HS-5 (cell line): ENCODE measurements at places on chromosomes 1 and 21.

DNA sequence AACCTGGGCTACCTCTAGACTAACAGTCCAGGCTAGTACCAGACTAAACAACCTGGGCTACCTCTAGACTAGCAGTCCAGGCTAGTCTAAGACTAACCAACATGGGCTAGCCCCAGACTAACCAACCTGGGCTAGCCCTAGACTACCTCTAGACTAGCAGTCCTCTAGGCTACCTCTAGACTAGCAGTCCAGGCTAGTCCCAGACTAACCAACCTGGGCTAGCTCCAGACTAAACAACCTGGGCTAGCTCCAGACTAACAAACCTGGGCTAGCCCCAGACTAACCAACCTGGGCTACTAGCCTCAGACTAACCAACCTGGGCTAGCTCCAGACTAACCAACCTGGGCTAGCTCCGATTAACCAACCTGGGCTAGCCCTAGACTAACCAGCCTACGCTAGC lies 2.0 kb downstream of the TFF2 start:
- no peak for DNase-seq

DNA sequence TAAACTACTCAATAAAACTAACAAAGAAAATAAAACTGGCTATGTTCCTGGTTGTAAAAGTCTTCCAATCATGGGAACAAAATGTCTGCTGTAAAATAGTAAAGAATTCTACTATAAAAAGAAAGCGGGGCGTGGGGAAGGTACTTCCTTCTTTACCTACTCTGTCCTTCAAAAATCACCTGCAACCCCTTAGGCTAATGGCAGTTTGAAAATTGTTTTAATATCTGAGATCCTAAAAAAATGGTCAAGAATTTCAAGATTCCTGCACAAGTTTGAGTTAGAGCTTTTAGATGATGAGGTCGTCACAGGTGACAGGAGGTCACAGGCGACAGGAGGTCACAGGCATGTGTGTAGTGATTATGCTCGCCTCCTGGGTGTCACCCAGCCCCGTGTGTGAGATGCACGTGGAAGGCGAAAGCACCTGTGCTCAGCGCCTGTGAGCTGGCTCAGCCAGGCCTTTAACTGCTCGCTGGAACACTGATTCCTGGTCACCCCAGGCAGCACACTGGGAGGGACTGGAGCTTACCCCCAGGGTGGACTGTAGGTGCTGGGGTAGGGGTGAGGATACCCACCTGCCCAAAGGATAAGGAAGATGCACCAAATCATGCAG lies 18.6 kb upstream of the TMPRSS2 start:
- DNase-seq: no peak

DNA sequence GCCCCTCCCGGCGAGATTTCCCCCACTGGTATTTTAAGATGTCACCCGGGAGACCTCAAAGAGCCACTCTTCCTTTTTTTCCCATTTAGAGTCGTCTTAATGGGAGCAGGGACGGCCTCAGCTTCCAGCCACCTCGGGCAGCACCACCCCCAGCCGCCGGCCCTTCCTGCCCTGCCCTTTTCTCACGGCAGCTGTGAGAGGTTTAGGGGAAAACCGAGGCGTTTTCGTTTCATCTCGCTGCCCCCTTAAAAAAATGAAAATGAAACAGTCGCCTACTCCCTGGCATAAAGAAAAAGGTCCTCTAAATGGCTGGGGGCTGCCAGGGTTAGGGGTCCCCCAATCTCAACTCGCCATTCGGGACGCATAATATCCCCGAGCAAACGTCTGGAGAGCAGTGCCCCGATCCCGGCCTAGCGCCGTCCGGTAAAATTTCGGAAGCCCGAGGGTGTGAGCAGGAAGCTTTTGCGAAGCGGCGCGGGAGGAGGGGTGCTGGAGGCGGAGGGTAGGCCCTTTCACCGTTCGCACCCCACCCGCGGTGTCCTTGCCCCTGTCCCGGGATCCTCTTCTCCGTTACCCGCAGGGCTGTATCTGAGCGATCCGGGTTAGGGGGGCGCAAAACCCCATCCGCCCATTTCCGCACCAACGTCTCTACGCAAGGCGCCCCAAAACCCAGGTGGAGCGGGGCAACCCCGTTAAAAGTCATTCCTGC lies 1.2 kb downstream of the RUNX3 start:
- DNase-seq: no peak

GRCh38 chr1:25355841-25356395 lies 17.8 kb downstream of the TMEM50A start:
- DNase-seq: no peak

DNA sequence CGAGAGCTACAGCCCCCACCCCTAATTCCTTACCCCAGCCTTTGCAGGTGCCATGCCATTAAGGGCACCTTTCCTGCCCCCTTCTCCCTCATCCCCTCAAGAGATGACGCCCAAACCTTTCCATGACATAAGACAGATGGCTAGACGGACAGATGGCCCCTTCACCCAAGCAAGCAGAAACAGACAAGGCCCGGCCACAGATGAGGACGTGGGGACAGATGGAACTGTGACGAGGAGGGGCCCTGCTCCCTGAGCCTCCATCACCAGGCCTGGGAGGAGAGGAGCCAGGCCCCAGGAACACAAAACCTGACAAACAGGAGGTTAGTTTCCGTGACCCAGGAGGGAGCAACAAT lies 24.7 kb upstream of the PEF1 start:
- no peak for DNase-seq

GRCh38 chr21:31750843-31751242 lies 18.9 kb upstream of the SCAF4 start:
- DNase-seq: peak; percentile 68

DNA sequence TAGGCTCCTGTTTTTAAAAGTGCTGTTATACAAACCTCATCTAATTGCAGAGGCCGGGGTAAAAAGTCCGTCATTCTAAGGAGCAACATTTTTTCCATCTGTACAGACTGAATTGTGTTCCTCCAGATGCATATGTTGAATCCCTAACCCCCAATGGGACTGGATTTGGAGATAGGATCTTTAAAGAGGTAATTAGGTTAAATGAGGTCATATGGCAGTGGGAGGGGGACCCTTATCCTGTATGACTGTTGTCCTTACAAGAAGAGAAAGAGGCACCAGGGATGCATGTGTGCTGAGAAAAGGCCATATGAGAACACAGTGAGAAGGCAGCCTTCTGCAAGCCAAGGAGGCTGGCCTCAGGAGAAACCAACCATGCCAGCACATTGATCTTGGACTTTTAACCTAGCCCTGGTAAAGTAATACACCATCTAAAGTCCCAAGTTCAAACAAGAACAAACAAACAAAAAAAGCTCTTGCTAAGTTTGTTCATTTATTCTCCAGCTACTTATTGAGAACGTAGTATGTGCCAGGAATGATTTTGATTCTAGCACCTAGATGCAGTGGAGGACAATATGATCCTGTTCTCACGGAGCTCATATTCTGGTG lies 352.4 kb downstream of the NTNG1 start:
- no peak for DNase-seq

DNA sequence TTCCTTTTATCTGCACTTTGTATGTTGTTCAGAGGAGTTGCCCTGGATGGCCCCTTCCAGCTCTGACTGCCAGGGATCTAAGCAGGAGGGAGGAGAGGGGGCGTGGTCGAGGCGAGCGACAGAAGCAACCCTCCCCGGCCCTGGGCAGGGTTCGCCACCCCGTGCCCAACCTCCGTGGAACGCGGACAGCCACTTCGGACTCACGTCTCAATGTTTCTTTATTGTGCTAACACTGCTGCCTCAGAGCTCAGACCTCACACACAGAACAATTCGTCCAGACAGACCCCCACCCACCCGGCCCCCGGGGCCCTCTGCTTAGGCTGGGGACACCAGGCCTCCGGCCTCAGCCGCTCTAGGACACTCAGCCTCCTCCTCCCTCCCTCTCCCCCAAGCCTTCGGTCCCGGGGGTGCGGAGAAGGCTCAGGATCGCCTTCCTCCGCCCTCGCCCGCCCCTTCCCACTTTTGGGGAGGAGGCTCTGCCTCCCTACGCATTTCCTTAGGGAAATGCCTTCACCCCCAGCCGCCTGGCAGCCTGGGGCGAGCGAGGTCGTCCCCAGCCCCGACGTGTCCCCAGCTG lies 8.3 kb downstream of the VSIG8 start:
- DNase-seq: no peak

GRCh38 chr1:205481218-205481617 lies 23.3 kb upstream of the CDK18 start:
- no peak for DNase-seq

GRCh38 chr1:112429749-112430148 lies 33.7 kb downstream of the CTTNBP2NL start:
- DNase-seq: no peak

GRCh38 chr1:58803858-58804257 lies 20.0 kb upstream of the JUN start:
- DNase-seq: no peak

- DNase-seq: peak; percentile 96
These were observed 19.1 kb upstream of the NRDC start for GRCh38 chr1:51897699-51898031.

DNA sequence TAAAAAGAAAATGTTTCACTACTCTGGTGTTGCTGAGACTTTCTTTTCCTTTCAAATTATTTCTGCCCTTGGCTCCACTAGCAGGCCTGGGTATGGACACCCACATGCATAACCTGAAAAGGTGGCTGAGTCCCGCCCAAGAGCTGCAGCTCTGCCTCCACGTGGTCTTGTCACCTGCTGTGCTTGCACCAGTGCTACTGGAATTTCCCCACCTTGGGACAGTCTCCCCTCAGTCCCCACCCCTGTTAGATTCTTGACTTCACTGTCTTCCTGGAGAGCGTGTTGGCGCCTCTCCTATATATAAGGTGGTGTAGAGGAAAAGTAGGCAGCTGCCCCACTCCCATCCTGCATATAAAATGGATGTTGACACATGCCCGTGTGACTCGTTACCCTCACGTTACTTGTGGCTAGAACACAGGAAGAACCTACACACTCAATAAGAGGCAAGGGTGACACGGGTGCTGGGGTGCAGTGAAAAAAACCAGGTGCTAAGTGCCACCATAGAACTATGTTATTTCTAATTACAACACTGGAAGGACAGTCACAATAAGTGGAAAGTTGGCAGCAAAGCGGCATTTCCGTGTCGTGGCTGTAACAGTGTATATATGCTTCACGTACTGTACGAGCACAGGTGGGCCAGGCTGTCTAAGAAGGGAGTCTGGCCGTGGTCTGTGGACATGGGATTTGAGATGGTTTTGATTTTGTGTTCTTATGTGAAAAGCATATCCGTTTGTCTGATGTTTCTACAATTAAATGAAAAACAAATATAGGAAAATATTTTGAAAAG lies 61.0 kb downstream of the POFUT2 start:
- peak; percentile 9 for DNase-seq

GRCh38 chr1:169347688-169348382 lies 19.8 kb downstream of the NME7 start:
- DNase-seq: no peak

DNA sequence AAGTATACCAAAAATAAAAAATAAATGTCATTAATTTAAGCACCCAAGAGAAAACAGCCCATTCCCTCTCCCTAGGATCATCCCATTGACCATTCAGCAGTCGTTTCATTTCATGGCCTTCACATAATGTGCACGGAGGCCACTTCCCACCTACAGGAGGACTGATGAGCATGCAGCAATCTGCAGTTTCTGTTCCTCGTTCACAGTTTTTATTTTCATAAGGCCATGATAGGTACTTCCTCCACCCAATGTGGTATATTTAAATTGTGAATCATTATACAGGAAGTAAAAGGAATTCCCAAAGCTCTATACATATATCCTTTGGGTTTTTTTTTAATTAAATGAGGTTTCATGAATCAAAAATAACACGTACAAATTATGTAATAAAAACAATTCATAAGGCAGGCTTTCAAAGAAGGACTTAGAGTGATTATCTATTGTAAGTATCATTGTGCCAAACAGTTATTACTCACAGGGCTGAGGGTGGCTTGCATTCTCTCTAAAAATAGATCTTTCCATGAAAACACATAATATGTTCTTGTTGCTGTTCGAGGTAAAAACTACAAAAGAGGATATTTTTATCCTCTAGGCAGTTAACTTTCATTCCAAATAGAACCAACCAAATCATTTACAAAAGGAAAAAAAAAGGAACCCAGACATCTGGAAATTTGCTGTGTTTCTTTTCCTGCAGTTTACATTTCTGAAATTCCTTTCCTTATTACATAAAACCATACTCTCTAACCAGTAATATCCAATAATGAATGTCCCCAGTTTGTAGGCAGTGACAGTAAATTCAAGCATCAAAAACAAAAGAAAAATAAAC lies 27.5 kb upstream of the SLC44A3 start:
- DNase-seq: peak; percentile 69

GRCh38 chr1:214707306-214708087 lies 104.5 kb downstream of the CENPF start:
- DNase-seq: no peak

DNA sequence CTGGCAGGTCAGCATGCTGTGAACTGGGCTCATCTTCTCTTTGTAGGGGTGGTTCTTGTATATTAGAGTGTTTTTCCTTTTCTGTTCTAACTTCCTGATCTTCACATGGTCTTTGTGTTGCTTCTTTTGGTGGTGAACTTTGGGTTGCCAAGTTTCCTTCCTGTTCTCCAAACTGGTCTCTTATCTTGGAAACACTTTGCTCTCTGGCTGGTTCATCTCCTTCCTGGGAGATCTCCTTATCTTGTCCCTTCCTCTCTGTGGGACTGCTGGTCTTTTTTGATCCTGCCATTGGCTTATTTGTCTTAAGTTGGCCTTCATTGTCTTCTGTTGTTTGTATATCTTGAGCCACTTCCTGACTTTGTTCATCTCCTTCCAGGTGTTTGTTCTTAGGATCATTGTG lies 2.1 kb downstream of the TCHHL1 start:
- DNase-seq: no peak

GRCh38 chr1:33931111-33931475 lies 67.2 kb downstream of the HMGB4 start:
- DNase-seq: no peak

DNA sequence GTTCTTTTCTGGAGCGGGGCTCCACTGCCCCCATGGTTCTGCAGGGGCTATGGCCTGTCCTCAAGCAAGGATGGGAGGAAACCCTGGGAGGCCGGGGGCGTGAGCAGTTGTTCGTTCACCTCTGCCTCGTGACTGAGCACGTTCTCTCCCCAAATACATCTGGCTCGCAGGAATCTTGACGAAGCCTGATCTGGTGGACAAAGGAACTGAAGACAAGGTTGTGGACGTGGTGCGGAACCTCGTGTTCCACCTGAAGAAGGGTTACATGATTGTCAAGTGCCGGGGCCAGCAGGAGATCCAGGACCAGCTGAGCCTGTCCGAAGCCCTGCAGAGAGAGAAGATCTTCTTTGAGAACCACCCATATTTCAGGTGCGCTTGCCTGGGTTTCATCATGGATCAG lies 15.5 kb downstream of the MX1 start:
- no peak for DNase-seq
